Mammary epithelial cell (primary cell): ENCODE measurements at places on chromosomes 3 and 15.

- no peak for DNase-seq
These were observed 63.7 kb upstream of the FOXB1 start for GRCh38 chr15:59940456-59940855.

DNA sequence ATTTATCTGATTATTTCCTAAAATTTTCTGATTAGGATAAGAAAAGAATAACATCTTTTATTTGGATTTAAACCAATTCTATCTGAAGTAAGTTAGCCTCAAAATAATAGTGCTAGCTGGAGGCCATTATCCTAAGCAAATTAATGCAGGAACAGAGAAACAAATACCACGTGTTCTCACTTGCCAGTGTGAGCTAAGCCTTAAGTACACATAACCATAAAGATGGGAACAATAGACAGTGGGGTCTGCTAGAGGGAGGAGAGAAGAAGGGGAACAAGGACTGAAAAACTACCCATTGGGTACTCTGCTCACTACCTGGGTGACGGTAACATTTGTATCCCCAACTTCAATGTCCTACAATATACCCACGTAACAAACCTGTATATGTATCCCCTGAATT lies 31.3 kb upstream of the LYSMD4 start:
- no peak for DNase-seq

GRCh38 chr15:40046721-40047414 lies 7.9 kb upstream of the SRP14 start:
- peak; percentile 88 for DNase-seq

DNA sequence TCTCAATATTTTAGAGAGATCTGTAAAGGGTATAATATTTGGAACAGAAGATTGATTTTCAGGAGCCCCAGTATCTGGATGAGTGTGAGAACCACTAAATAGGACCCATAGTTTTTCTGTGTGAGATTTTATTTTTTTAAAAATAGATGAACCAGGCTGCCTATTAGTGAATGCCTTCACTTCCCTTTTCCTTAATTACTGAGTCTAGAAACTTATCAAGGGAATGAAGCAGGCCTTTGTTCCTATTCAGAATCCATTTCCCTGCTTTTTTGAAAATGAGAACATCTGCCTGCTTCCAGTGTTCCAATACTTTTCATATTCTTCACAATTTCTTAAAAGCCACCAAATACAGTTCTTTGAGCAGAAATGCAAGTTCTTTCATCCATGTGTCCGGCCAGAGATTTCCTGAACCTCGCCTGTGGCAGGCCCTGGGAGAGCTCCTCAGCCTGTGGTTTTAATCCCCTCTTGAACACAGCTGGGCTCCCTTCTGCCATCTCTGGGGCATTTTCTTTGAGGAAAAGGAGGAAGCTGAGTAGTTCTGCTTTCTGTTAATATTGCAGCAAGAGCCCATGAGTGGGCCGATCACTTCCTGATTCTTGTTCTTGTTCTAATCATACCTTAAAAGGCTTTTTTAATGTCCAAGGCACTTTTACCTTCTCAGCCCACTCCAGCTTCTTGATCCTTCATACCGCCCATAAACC lies 4.7 kb downstream of the EHD4 start:
- DNase-seq = no peak

DNA sequence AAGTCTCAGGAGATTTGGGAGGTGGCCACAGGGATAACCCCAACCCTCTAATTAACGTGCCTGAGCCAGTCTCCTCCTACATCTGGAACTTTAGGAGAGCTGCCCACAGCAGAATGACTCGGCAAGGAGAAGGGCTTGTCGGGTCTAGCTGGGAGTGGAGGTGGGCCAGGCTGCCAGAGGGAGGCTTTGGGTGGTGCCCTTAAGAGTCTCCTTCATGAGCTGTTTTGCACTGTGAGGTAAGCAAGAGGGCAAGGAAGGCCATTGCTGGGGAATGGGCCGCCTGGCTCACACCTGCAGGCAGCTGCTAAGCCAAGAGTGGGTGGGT lies 3.6 kb upstream of the TNK2 start:
- DNase-seq = peak; percentile 93

- no peak for DNase-seq
These were observed 32.3 kb downstream of the SLCO3A1 start for GRCh38 chr15:91885714-91886270.

DNA sequence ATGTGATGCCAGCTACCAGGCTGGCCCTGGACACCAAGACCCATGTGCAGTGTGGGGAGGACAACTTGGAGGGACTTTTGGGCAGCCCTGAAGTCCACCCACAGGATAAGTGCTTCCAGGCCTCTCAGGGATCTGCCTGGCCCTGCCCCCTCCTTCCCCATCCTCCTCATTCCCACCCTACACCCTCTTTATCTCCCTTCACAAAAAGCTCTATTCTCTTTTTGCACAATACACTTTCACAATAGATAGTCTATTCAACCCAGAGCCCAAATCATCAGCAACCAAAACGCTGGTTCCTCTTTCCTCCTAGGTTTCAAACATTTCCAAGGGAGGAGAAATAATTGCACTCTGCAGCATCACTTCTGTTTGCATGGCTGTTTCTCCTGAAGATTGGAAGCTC lies 7.8 kb upstream of the ZNF710 start:
- DNase-seq = no peak

DNA sequence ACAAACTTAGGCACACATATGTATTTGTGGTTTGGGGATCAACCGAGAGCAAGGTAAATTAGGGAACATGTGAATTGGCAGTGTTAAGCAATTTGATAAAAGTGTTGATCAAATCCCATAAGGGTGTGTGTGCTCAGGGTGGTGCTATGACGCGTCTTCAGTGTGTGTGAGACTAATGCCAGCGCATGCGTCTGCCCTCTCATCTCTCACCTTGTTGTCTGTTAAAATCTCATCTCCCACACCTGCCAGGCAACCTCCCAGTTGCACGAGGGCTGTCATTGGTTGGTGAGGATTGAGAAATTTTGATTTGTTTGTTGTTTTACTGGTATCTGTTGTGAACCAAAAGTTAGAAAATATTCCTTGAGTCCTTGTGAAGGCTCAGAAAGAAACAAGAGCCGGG lies 137.2 kb upstream of the ICE2 start:
- DNase-seq = no peak

DNA sequence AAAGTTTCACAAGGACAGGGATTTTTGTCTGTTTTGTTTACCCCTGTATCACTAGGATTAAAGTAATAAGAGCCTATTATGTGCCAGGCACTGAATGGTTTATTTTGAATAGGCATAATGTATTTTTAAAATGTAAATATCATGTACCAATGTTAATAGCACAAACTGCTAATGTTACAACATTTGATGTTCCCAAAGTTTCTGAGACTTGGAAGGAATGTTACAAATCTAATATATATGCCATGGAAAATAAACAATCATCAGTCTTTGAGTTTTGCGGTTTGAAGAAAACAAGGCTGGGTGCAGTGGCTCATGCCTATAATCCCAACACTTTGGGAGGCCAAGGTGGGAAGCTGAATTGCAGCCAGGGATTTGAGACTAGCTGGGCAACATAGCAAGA lies 159.4 kb downstream of the CDIN1 start:
- DNase-seq = no peak

DNA sequence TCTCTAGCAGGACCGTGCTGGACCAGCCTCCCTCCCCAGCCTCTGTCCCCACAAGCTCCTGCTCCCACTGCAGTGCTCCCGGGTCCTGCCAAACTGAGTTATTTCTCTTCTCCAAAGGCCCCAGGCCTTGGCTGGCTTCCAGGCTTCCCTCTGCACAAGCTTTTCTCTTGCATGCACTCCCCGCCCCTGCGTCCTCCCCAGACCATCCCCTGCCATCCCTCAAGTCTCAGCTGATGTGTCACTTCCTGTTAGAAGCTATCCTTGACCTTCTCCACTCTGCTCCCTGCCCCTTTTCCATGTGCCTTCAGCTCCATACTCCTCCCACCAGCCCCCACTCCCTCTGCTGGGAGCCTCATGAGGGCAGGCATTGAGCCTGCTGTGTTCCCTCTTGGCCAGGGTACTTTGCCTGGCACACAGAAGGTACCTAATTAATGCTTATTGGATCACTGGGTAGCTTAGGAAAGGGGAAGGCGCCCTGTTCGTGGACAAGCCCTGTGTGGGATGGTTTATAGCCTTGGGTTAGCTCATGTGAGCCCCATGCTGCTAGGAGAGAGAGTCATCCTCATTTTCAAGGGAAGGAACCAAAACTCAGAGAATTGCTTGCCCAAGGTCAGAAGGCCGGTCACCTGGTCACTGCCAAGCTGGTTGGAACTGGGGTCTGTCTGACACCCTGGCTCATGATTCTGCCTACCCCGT lies 56.4 kb downstream of the FEM1B start:
- DNase-seq = no peak

DNA sequence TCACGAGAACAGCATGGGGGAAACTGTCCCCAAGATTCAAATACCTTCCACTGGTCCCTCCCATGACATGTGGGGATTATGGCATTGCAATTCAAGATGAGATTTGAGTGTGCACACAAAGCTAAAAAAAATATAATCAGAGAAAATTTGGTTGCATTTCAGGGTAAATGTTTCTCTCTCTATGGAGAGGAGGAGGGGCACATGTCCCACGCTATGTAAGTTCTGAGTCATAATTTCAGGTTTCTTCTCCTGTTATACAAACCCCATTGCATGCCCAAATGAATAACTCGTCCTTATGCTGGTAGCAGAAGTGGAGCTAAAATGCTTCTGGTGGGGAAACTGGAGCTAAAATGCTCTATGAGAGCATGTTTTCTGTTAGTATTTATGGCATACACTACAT lies 209.7 kb upstream of the DCBLD2 start:
- peak; percentile 79 for DNase-seq

DNA sequence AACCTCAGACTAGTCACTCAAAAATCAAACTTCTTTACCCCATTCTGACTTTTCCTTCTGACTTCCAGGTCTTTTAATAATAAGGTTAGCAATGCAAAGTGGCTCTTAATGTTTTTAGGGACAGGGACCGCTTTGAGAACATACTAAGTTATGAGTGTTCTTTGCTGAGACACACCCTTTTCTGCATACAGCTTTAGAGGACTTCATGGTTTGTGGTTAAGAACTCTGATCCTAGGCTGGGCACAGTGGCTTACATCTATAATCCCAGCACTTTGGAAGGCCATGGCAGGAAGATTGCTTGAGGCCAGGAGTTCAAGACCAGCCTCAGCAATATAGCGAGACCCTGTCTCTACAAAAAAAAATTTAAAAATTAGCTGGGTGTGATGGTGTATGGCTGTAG lies 85.8 kb upstream of the CACNA2D3 start:
- DNase-seq = no peak

DNA sequence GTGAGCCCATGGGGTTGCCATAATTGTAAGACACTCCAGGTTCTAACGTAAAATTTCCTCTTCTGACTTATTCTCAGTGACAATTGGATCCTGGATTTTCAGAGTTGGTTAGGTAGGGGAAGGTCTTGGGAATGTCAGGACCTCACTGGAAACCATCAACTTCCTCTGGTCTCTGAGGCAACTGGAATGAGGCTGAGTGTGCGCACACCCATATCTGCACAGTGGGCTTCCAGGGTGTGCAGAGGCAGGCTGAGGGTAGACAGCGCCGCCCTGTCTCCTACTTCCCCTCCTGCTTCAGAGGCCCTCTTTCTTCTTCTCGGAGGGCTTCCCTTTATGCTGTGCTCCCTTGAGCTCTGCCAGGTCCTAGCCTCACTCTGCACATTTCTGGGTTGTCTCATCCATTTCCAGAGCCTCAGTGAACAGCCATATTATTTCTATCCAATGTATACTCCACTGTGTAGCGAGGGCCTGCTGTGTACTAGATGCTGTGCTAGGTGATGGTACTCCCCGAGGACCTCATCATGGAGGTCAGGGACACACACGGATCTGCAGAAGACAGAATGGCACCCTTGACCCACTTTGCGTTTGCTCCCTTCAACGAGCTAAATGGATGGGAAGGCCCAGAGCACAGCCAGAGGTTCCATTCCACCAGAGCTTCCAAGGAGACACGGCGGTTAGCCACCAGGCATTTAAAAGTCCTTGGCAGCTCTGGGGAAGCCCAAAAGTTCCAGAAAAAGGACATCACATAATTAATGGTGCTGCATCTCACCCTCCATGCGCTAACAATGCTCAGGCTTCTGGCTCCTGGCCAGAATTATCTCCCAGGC lies 18.3 kb downstream of the ACAA1 start:
- DNase-seq = no peak

DNA sequence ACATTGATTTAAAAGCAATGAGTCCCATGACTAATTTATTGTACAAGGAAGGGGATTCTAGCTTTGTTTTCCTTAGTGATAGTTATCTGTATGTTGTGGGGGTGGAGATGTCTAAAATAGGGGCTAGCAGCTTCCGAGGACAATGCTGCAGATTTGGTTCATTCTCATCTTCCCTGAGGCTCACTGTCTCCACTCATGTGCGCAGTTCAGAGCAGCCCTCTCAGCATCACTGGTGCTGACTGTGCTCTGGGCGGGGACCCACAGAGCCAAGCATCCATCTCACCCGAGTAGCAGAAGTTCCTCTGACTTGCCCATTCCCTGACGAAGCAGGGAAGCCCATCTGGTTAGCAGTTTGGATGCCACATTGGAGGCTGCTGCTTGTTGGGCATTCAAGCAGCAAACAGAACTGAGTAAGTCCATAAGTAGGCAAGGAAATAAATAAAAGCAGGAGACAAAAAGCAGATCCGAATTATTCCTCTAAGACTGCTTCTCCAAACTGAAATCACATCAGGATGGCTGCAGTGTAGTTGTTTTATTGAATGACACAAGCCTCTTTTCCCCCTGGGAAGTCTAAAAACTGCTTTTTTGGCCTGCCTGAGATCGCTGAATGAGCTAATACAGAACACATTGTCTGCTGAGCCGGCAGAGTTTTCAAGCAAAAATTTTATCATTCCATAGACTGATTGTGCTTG lies 27.5 kb downstream of the RARB start:
- no peak for DNase-seq

GRCh38 chr3:99041747-99042146 lies 140.3 kb upstream of the DCBLD2 start:
- DNase-seq = no peak

- no peak for DNase-seq
These were observed 11.2 kb downstream of the ATP2B2 start for GRCh38 chr3:10494180-10494579.

- no peak for DNase-seq
These were observed 136.7 kb downstream of the AKAP13 start for GRCh38 chr15:85517086-85517485.

DNA sequence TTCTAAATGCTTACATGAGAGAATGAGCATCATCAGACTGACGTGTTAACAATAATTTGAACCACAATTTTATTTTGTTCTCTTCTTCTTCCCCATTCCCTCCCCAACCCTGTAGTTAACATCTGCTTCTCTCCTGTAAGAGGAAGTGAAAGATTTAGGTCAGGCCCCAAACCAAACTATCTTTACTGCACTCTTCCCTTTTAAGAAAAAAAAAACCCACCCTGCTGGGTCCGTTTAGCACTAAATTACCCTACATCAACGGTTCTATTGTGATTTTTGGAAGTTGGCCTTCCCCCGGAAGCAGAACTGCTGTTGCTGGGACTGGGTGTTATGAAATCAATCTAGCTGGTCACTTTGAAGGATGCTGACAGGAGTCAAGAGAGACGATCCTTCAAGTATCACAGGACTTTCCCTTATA lies 49.4 kb downstream of the NFKBIZ start:
- DNase-seq = no peak

- no peak for DNase-seq
These were observed 92.5 kb downstream of the BDH1 start for GRCh38 chr3:197463279-197463678.

GRCh38 chr3:59567661-59568060 lies 517.8 kb upstream of the CFAP20DC start:
- DNase-seq = no peak
